ENCODE measurements at places on chromosomes 6 and 20. TPM values are rescaled to one million over a fixed set of nuclear protein-coding genes. Genes with fewer than 3 reads are reported as not detected.

AVP gene
- not detected for total RNA-seq

GRCh38 chr6:130136798-130137197 lies 86.0 kb downstream of the SAMD3 start:
- H3K4me3 ChIP-seq = peak overlapping the region; percentile 6
- no peak for DNase-seq
- peaks cover 14% of the 10 kb centered on the region for H3K36me3 ChIP-seq
- H3K4me1 ChIP-seq = peaks cover 66% of the 10 kb centered on the region

LRRN4 gene
- not detected for total RNA-seq

DNA sequence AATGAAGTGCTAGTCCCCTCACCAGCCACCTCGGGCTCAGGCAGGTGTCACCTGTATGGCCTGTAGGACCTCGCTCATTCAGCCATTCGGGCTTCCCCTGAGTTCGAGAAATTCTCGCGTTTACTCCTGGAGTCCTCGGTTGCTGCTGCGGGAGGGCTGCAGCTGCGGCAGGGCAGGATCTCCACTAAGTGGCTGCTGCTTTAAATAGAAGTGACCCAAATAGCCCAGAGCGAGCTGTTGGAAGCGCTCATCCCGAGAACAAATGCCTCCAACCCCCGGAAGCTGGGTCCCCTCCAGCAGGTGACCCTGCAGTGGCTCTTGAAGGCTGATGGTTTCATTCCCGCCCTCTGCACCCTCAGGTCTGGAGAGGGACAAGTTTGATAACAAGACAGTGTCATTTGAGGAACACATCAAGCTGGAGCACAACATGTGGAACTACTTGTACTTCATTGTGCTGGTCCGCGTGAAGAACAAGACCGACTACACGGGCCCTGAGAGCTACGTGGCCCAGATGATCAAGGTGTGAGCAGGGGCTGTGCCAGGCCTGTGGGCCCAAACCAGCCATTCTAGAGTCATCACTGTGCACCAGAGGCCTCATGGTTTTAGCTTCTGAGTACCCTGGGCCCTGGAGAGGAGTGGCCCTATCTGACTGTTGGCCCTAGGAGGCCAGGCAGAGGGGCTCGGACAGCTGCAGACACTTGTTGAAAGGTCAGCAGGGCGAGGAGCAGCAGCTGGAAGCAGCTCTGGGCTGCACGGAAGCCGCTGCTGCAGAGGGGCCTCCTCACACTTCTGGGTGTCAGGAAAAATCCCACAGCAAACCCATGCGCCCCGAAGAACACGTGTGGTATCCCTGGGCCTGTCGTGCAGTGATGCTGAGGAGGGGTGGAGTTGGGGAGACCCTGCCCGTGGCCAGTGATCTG lies 18.1 kb downstream of the UQCC2 start:
- H3K4me1 ChIP-seq = peaks cover 34% of the 10 kb centered on the region
- no peaks in the 10 kb centered on the region for H3K27me3 ChIP-seq
- peak overlapping the region; percentile 97 for H3K27ac ChIP-seq
- peak overlapping the region; percentile 84 for H3K4me3 ChIP-seq
- DNase-seq = no peak
- peaks cover 6% of the 10 kb centered on the region for H3K36me3 ChIP-seq

- no peaks in the 10 kb centered on the region for H3K36me3 ChIP-seq
- no peak overlapping the region for H3K4me3 ChIP-seq
- DNase-seq = peak; percentile 67
- no peak overlapping the region for H3K27ac ChIP-seq
- peaks cover 18% of the 10 kb centered on the region for H3K4me1 ChIP-seq
- peaks cover 53% of the 10 kb centered on the region for H3K27me3 ChIP-seq
Measured at GRCh38 chr20:51220293-51220706, 197.4 kb upstream of the KCNG1 start.

DNA sequence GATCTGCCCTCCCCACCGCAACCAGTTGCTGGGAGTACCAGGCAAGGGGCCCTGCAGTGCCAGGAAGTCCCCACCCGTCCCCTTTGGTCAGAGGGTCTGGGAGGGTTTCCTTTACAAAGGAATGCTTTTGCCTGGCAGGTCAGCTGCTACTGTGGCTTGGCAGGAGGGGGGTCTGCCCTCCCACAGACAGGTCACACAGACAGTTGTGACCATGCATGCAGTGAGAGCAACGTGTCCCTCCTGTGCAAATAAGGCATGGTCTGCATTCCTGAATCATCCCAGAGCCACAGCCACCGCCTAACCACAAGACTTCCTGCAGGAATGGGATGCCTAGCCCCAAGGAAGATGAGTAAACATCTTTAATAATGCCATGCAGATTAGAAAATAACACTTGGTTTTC lies 439 bp upstream of the F13A1 start:
- no peaks in the 10 kb centered on the region for H3K4me1 ChIP-seq
- H3K36me3 ChIP-seq = no peaks in the 10 kb centered on the region
- H3K27ac ChIP-seq = no peak overlapping the region
- no peak for DNase-seq
- H3K4me3 ChIP-seq = no peak overlapping the region

SRPK1 gene
- total RNA-seq = 70.6 TPM

DNA sequence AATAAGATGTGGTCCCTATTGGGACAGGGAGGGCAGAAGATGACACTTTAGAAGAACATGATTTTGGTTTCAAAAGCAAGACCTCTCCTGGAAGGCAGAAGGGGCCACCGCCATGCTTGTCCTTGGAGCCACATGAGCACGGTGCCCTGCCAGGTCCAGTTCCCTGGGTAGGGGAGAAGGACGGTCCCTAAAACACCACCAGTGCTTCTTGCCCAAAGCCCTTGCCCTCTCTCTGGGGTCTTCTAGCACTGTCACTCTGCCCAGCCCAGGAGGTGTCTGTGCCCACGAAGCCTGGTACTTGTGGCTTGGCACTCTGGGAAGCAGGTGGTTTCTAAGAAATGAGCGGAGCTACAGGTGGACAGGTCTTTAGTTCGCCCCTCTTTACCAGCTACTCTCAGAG lies 46.0 kb downstream of the PLCG1 start:
- H3K27me3 ChIP-seq = no peaks in the 10 kb centered on the region
- no peak overlapping the region for H3K27ac ChIP-seq
- no peaks in the 10 kb centered on the region for H3K36me3 ChIP-seq
- H3K4me1 ChIP-seq = peaks cover 10% of the 10 kb centered on the region
- no peak overlapping the region for H3K4me3 ChIP-seq
- DNase-seq = no peak

- H3K4me3 ChIP-seq = no peak overlapping the region
- H3K36me3 ChIP-seq = no peaks in the 10 kb centered on the region
- DNase-seq = no peak
- H3K27ac ChIP-seq = no peak overlapping the region
- H3K27me3 ChIP-seq = no peaks in the 10 kb centered on the region
Measured at GRCh38 chr6:78513856-78514255, 353.5 kb upstream of the IRAK1BP1 start.

DNA sequence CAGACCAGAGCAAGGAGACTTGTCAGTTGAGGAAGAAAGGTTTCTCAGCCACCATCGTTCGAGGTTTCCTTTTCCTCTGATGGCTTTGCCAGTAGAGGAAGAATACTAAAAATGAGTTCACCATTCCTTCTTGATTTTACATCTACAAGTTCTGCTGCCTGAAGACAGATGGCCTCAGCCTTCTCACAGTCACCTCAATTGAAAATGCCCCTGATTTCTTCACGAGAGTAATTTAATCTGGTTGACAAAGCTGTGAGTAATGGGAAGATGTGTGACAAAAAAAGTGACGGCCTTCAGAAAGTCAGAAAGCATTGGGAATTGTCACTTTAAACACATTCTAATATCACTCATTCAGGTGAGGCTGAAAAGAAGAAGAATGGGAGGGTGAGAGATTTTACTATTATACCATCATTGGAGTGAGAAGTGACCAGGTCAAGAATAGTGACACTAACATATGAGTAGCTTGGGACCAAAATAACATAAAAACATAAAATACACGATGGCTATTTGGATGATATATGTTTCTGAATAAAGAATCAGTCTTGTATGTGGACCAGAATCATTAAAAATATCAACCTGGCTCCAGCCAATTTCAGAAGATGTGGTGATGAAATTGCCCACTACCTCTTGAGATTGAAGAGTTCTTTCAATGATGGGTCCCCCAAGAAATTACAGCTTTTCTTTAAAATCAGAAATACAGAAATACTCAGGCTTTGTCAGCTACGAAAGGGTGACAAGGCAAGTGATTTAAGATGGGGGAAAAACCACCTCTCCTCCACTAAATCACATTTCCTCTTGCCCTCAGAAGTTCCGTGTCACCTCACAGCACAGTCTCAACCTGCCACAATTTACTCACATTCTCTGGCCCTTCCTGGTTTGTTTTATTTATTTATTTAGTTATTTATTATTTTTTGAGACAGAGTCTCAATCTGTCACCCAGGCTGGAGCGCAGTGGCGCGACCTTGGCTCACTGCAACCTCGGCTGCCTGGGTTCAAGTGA lies 147.7 kb downstream of the SOBP start:
- H3K27me3 ChIP-seq = peaks cover 42% of the 10 kb centered on the region
- no peak overlapping the region for H3K4me3 ChIP-seq
- no peak overlapping the region for H3K27ac ChIP-seq
- H3K36me3 ChIP-seq = no peaks in the 10 kb centered on the region
- no peaks in the 10 kb centered on the region for H3K4me1 ChIP-seq
- no peak for DNase-seq

GRCh38 chr6:157023958-157024357 lies 246.8 kb downstream of the ARID1B start:
- no peaks in the 10 kb centered on the region for H3K36me3 ChIP-seq
- no peaks in the 10 kb centered on the region for H3K27me3 ChIP-seq
- no peak overlapping the region for H3K4me3 ChIP-seq
- no peak for DNase-seq
- no peak overlapping the region for H3K27ac ChIP-seq

DNA sequence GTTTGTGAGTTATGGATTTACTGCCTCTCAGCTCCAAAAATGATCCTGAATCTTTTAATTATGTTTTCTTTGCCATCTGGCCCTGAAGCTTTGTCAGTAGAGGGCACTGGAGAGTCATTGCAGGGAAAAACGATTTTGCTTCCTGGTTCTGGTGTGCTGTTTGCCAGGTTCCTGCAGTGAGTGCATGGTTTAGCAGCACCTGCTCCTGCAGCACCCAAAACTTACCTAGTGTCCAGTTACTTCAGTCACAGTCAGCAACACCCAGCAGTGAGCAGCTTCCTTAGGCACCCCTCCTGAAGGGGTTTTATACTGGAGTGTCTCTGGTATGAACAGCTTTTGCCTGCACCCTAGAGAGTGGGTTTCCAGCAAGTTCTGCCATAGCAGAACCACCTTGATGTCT lies 6.0 kb upstream of the TRIM26 start:
- no peak overlapping the region for H3K4me3 ChIP-seq
- DNase-seq = no peak
- no peaks in the 10 kb centered on the region for H3K27me3 ChIP-seq
- peaks cover 14% of the 10 kb centered on the region for H3K4me1 ChIP-seq

GRCh38 chr6:157486572-157486971 lies 105.6 kb downstream of the ZDHHC14 start:
- H3K36me3 ChIP-seq = no peaks in the 10 kb centered on the region
- H3K4me1 ChIP-seq = peaks cover 18% of the 10 kb centered on the region
- H3K27ac ChIP-seq = no peak overlapping the region
- H3K27me3 ChIP-seq = no peaks in the 10 kb centered on the region

DNA sequence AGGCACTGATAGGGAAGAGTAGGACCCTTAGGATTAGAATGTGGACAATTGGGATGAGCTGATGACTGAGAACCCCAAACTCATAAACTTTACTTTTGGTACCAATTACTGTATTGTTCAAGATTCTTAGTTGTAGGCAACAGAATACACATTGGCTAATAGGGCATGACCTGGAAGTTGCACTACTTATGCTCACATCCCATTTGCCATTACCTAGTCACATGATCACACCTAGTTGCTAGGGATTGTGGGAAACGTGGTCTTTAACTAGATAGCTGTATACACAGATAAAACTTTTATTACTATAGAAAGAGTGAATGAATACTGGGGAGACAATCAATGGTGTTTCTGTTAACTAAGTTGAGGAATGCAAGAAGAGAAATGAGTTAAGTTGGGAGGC lies 113.4 kb upstream of the AKIRIN2 start:
- no peaks in the 10 kb centered on the region for H3K4me1 ChIP-seq
- H3K27me3 ChIP-seq = peaks cover 14% of the 10 kb centered on the region

- H3K27me3 ChIP-seq = no peaks in the 10 kb centered on the region
- H3K4me1 ChIP-seq = peaks cover 4% of the 10 kb centered on the region
- no peak for DNase-seq
- H3K27ac ChIP-seq = no peak overlapping the region
Measured at GRCh38 chr20:25465243-25466135, 58.0 kb downstream of the GINS1 start.

EYA4 gene
- not detected for total RNA-seq

DNA sequence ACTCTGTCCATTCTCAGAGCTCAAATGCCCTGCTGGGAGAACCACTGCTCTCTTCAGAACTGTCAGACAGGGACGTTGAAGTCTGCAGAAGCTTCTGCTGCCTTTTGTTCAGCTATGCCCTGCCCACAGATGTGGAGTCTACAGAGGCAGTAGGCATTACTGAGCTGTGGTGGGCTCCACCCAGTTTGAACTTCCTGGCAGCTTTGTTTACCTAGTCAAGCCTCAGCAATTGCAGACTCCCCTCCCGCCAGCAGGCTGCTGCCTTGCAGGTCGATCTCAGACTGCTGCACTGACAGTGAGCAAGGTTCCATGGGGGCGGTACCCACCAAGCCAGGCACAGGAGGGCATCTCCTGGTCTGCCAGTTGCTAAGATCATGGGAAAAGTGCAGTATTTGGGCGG lies 21.8 kb upstream of the UFL1 start:
- H3K27ac ChIP-seq = no peak overlapping the region
- H3K4me1 ChIP-seq = peaks cover 25% of the 10 kb centered on the region
- DNase-seq = no peak

DNA sequence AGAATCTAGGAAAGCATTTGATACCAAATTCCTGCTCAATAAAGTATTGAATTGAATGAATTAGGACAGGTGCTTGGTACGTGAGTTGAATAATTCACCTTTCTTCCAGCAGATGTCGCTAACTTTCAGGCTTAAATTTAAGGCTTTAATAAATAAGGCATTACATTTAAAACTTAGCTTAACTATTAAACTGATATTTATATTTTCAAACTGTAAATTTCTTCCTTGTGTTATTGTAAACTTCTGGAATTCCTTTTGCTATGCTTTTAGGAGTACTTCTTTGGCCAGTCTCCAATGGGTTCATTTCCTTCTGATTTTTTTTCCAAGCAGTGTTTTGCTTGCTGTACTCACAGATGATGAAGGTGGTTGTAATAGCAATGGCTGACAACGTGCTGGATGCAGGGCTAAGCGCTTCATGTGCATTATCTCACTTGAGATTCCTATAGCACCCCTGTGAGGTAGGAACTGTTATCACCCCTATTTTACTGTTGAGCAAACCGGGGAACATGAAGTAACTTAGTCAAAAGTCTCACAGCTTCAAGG lies 71.3 kb upstream of the SLC2A12 start:
- H3K4me3 ChIP-seq = no peak overlapping the region
- H3K4me1 ChIP-seq = no peaks in the 10 kb centered on the region

Data from natural killer cell treated with Interleukin-12 subunit alpha and Interleukin-12 subunit beta and Interleukin-15 and Interleukin-18, amount 100 ng/mL, for 72 hours (primary cell).